ENCODE measurements at places on chromosomes 7 and 10.

DNA sequence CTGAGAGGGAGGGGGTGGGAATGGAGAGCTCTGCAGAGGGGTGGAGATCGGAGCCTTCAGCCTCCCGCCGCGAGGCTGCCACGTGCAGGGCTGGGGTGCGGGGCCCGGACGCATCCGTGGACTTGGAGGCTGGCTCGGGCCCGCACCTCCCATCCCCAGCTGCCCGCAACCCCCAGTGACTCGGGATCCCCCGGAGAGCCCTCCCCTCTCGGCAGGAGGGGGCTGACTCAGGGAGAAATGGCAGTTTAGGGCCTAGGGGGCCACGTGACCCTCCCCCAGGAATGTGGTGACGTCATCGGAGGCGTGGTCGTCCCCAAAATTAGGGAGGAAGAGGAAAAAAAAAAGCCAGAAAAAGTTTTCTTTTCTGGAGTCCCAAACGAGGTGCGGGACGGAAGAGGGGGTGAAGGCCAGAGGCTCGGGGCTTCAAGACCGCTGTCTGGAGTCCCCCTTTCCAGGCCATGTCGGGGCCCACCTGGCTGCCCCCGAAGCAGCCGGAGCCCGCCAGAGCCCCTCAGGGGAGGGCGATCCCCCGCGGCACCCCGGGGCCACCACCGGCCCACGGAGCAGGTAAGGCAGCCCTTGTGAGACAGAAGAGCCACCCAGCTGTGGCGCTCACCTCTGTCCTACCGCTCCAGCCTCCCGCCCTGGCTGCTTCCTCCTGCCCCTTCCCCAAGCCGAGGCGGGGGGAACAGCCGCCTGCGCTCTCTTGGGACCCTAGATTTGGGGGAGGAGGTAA is at the start of gene TRIP6:
Gene TRIP6 (plus strand): TSS at position 348 of the 736 bp plus-strand sequence. CDS start 111 bp downstream, at position 459.
- DNase-seq = peak; percentile 96

- no peak for DNase-seq
These were observed 204.6 kb downstream of the GRID1 start for GRCh38 chr10:86162036-86162435.

DNA sequence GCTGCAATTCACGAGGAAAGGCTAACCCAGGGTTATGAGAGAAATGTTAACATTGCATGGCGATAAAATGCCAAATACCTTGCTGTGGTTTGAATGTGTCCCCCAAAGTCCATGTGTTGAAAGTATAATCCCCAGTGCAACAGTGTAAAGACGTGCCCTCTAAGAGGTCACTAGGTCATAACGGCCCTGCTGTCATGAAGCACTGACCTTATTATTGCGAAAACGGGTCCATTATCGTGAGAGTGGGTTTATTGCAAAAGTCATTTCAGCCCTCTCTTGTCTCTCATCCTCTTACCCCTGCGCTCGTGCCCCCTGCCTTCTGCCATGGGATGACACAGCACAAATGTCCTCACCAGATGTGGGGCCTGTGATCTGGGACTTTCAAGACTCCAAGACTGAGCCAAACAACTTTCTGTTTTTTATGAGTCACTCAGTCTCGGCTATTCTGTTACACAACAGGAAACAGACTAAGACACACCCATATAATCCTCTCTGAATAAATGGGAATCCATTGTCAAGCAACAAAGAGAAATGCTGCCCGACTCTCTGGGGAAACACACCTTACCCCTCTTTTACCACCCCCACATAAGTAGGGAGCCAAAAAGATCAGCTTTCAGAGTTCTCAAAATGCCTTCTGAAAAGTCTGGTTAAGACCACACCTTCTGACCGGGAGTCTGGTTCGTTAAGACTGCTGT is 73.1 kb upstream of the UCN3 start:
- peak; percentile 35 for DNase-seq

- DNase-seq = no peak
These were observed 84.7 kb upstream of the DKK1 start for GRCh38 chr10:52229291-52229931.

DNA sequence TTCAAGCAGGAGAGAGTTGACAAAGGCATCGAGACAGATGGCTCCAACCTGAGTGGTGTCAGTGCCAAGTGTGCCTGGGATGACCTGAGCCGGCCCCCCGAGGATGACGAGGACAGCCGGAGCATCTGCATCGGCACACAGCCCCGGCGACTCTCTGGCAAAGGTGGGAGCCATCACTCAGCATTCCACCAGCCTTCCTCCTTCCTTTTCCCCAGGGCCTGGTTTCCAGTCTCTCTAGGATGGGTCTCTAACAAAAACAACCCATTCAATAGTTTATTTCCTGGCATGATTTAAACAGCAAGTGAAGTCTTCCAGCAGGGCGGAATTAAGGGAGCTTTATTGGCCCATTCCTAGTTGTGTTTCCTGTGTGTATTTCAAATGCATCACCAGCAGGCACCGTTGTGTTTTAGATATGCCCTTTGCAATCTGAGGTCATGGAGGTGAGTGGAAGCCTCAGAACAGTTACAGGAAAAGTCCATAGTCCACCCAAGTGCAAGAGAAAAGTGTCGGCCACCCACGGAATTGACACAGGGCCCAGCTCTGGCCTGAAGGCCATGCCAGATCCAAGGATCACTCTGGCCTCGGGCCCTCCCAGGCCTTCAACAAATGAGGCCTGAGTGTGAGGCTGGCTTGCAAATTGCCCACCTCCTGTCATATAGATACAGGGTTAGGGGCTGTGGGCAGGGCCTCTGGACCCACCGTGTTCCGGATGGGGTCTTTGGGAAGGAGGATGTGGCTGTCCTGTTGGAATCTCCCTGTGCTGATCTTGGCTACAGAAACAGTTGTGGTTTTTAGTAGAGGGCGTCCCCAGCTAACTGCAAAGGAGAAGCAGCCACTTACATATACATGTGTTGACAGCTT is 46.9 kb upstream of the TRIM8 start:
- no peak for DNase-seq

DNA sequence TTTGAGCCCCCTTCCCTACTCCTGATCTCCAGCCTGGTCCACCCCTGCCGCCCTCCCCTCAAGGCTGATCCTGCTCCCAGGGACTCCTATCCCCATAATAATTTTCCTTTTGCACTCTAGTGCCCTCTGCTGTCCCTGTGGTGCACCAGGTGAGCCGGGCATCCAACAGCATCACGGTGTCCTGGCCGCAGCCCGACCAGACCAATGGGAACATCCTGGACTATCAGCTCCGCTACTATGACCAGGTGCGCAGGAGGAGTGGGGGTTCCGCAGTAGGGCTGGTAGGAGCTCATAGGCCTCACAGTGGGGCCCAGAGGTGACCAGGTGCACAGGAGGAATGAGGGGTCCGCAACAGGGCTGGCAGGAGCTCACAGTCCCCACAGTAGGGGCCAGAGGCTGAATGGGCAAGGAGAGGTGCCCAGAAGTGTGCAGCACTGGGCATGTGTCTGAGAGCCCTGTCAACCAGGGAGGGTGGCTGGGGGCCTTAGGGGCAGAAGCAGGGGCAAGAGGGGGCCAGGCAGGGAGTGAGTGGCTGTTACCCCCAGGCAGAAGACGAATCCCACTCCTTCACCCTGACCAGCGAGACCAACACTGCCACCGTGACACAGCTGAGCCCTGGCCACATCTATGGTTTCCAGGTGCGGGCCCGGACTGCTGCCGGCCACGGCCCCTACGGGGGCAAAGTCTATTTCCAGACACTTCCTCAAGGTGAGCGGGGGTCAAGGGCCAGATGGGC is 11.7 kb downstream of the EPHB6 start:
- DNase-seq = no peak

- no peak for DNase-seq
These were observed 77.9 kb downstream of the KIAA1549 start for GRCh38 chr7:138903186-138903820.
